ENCODE measurements at places on chromosomes 6 and 20.
A peak's percentile ranks its signal among the peaks of the same experiment; 100 is the strongest.

- DNase-seq: no peak
Observed at GRCh38 chr6:124056407-124057334, 253.0 kb downstream of the NKAIN2 start.

- no peak for DNase-seq
Observed at GRCh38 chr6:160160929-160161646, 39.5 kb downstream of the SLC22A1 start.

- DNase-seq: no peak
Observed at GRCh38 chr6:71287038-71287437, 1.6 kb upstream of the OGFRL1 start.

DNA sequence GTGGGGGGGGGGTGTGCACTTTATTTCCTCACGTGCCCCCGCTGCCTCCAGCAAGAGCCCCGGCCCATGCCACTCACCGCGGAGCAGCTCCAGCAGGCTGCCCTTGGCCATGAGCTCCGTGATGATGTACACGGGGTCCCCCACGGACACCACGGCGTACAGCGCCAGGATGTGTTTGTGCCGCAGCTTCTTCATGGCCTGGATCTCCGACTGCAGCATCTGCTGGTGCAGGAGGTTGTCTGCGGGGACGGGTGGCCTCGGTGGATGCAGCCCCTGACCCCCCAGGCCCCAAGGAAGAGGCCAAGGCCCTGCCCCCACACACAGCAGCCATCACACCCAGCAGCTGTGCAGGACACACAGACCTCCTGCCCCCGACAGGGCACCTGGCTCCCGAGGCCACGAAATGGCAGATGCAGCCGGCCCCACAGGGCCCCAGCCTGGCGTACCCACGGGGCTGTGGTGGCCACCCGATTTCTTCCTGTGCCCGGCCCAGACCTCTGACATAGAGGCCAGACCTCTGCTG is 4.7 kb downstream of the PTK6 start:
- no peak for DNase-seq

DNA sequence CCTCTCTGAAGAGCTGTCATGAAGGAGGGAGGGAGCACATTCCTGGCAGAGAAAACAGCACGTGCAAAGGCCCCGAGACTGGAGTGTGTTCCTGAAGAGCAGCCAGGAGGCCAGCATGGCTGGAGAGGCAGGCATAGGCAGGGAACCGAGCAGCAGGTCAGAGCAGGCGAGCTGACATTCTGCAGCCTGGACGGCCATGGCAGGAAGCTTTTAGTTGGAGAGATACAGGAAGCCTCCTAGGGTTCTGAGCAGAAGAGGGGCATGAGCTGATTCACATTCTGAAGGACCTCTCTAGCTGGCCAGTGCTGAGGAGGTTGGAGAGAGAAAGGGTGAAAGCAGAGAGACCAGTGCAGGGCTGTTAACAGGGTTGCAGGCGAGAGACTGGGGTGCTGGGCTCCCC is 29.7 kb downstream of the POFUT1 start:
- DNase-seq: no peak

DNA sequence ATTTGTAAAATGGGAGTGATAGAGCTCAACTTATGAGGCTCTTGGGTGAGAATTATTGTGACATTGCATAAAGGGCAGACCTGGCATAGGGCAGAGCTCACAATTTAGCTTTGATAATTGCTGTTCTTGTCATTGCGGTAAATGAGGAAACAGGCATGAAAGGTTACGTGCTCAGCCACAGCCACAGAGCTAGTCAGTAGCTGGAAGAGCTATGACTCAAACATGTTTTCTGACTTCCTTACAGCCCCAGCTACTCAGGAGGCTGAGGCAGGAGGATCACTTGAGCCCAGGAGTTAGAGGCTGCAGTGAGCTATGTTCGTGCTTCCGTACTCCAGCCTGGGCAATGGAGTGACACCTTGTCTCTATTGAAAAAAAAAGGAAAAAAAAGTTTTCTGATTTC is 3.5 kb upstream of the GHRH start:
- no peak for DNase-seq

DNA sequence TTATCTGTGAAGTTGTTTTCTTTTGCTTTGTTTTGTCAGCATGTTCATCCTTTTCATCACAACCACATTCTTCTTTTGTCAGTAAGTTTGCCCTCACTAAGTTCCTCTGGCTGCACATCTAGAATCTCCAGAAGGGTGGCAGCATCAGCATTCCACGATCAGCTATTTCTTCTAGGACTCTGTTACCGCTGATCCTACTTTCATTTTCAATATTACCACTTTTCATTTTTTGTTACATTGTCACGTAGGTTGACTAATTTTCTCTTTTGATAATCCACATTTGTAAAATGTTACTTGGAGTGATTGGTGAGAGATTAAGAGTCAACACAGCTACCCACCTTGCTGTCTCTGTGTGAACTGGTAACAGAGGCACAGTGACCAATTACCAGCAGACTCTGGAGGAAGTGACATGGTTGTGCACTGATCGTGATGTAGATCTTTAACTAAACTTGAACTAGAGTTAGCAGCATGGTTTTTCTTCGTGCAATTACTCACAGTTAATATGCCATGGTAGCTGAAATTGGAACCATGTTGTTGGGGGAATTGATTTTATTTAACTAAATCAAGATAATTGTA is 307.9 kb upstream of the SLC35B3 start:
- no peak for DNase-seq

GRCh38 chr20:50427719-50428083 is 82.5 kb upstream of the PTPN1 start:
- DNase-seq: no peak

- no peak for DNase-seq
Observed at GRCh38 chr20:19492116-19492515, 265.9 kb upstream of the RIN2 start.

DNA sequence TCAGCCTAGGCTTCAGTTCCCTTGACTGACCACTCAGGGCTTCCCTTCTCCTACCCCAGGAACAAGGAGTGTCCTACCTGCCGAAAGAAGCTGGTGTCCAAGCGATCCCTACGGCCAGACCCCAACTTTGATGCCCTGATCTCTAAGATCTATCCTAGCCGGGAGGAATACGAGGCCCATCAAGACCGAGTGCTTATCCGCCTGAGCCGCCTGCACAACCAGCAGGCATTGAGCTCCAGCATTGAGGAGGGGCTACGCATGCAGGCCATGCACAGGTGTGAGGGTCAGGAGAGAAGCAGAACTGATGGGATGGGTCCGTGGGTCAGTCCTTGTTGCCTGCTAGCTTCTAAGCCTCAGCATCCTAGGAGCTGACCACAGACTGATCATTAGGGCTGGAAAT is 1.6 kb downstream of the RING1 start:
- no peak for DNase-seq

DNA sequence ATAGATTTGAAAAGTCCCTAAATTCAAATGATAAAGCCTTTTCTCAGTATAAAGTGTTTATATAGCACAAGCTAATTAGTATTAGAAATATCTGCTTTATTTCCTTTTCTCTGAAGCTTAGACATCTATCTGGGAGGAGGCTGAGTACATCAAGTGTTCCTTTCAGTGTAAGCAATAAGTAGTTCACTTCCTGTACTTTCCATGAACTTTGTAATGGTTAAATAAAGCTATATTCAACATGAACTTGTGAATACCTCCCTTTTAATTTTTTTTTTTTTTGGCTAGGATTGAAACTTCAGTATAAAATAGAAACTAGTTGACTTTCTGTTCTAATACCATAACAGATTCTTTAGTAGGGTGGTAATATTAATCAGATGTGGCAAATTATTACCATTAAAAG is 190.9 kb downstream of the CENPW start:
- no peak for DNase-seq

DNA sequence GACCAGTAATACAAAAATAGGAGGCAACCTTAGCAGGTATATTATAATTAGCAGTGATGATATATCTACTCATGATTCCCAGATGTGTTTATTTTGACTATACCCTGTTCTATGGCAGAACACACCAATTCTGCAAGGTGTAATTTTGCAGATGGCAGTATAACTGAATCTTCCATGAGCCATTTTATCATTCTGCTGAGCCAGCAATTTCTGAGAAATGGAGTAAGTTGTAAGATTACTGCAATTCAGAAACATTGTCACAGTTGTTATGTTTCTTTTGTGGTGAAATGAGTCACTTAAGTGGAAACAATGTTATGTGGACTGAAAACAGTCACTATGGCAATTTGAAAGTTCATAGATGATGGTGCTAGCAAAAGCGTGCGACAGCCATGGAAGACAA is 63.7 kb upstream of the RIMS1 start:
- DNase-seq: no peak

DNA sequence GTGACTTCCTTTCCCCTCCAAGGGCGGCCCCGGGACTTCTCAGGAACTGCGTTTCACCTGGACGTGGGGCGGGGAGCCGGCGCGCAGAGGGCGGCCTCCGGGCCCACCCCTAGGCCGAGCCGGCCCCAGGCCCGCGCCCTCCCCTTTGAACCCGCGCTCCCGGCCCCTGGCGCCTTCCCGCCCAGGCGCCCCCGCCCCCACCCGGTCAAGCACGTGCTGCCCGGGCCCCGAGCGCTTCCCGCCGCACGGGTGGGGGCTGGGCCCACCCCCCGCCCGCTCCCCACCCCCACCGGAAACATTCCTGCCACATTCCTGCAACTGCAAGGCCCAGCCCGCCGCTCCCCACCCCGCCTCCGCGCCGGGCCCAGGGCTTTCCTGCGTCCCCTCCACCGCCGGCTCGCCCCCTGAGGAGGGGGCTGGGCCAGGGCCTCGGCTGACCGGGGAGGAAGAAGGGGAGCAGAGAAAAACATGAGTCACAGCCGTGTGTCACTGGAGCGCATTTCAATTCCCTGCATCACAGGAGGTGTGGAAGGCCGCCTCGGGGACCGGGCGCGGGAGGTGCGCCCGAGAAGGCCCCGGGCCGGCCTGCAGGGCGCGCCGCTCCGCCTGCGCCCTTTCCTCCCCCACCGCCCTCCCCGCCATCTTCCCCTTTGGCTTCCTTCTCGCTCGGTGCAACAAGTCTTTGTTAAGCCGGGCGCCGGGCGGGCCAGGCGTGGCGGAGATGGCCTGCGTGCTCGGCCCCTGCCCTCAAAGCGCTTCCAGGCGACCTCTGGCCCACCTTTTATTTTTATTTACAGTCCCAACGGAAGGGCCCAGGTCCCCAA is 1.2 kb upstream of the HMGA1 start:
- no peak for DNase-seq

DNA sequence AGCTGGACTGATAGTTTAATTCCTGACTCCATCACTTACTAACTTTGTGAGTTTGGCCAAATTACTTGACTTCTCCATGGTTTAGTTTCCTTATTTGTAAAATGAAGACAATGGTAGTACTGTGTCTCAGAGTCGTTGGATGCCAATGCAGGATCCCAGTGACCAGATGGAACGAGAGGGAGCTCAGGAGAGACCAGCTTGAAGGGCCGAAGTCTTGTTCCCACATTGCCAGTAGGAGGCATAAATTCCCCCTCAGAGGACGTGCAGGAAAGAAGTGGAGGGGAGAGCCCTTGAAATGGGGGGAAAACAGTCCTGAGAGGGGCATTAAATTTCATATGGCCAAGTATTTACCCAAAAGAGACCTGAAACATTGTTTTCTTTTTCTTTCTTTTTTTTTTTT is 2.1 kb upstream of the MUC22 start:
- DNase-seq: peak; percentile 13

DNA sequence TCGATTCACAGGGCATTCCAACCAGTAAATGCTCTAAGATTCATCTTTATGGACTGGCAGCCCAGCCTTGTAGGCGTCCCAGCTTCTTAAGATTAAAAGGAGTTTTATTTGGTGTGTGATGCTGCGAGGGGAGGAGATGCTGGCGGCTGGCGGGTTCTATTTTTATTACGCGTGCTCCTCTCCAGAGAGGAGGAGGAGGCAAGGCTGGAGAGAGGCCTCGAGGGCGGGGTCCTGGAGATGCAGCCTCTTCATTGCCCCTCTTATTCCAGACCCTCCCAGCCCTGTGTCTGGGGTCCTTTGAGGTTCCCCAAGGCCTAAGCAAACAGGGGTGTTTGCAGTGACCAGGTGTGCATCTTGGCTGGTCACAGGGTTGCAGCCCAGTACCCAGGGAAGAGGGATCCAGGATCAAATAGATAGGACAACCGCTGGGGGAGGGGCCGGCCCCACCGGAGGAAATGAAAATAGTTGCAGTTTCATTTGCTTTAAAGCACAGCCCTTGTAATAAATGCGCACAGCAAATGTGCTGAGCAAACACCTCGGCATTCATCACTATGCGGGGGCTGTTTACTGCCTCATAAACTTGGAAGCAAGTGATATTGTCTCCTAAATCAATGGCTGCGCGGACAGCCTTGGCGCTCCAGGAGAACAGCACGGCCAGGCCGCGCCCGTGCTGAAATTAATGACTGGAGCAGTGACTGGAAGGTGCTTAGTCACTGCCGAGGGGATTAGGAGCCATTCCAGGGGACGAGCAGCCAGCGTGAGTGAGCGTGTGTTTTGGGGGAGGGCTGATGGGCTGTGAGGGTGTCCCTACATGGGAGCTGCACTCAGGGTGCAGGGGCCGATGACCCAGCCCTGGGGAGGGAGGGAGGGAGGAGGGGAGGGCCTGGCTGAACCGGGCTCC is 83.0 kb downstream of the TMEM242 start:
- no peak for DNase-seq

DNA sequence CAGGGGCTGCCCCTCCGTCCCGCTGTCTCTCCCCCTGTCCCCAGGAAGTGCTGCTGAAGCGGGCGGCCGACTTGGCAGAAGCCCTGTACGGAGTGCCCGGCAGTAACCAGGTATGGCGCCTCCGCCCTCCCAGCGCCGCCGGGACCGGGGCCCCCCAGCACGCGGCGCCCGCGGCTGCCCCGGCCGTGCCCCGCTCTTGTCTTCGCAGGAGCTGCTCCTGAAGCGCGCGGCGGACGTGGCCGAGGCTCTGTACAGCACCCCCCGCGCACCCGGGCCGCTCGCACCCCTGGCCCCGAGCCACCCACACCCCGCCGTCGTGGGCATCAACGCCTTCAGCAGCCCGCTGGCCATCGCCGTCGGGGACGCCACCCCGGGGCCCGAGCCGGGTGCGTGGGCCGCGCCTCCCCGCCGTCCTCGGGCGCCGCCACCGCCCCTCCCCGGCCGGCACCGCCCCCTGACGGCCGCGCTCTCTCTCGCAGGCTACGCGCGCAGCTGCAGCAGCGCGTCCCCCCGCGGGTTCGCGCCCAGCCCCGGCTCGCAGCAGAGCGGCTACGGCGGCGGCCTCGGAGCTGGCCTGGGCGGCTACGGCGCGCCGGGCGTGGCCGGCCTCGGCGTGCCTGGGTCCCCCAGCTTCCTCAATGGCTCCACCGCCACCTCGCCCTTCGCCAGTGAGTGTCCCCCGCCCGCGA is 48.4 kb downstream of the CPXM1 start:
- no peak for DNase-seq
